ENCODE measurements at places on chromosomes 2 and 18.

DNA sequence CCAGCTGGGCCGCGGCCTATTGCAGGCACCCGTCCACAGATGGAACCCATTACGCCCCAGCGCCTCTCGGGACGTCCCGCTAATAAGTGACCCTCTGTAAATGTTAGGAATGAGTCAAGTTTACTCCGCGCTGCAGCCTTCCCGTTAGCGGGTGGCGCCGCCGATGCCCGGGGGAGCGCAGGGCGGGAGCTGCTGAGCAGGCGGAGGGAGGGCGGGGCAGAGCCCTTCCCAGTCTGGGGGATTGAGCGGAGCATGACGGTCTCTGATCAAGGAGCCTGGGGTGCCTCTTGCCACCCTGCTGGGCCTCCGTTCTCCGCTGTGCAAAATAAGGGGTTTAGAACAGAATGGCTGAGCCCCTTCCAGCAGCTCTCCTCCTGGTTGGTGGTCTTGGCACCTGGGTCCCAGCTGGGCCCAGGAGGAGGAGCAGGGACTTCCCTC lies 10.5 kb downstream of the CROCC2 start:
- DNase-seq = peak; percentile 88

DNA sequence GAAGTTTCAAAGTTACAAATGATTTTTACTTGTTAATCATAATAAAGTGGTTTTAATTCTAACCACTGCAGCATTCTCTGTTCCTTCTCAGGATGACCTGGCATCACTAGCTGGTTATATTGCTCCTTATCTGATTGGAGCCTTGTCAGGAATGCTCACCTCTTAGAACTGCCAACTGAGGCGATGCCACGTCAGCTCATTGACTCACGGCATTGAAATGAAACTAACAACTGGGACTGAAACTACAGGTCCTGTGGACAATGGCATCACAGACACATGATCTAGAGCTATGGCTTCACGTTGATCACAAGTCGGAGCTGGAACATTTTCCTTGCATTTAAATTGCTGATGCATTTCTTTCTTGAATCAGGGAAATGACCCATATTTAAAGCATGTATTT lies 54.9 kb upstream of the MAP2 start:
- no peak for DNase-seq

DNA sequence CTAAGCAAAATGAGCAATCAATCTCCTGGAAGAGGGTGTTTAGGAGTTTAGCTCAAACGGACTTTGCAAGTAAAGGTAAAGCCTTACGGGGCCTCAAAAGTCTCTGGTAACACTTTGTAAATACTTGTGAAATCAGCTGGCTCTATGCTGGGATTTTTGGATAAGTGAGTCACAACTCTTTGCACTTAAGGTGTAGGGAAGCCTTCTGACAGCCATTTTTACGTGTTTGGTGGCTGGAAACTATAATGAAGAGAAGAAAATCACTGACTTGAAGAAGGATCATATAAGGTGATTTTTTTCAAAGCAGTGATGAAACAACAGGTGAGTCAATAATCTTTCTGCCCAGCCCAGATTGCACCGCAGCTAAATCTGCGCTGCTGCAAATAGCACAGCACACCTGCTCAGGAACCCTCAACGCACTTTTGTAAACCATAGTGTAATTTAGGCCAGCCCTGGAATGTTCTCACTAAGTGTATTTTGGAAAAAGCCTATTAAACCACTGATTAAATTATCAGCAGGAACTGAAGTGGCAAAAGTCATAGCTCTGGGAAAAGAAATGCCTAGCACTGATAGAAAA lies 218.8 kb downstream of the AGPS start:
- DNase-seq = no peak

GRCh38 chr2:204608237-204608939 lies 63.1 kb downstream of the PARD3B start:
- DNase-seq = no peak

- no peak for DNase-seq
These were observed 92.9 kb downstream of the COL5A2 start for GRCh38 chr2:189086710-189087109.

DNA sequence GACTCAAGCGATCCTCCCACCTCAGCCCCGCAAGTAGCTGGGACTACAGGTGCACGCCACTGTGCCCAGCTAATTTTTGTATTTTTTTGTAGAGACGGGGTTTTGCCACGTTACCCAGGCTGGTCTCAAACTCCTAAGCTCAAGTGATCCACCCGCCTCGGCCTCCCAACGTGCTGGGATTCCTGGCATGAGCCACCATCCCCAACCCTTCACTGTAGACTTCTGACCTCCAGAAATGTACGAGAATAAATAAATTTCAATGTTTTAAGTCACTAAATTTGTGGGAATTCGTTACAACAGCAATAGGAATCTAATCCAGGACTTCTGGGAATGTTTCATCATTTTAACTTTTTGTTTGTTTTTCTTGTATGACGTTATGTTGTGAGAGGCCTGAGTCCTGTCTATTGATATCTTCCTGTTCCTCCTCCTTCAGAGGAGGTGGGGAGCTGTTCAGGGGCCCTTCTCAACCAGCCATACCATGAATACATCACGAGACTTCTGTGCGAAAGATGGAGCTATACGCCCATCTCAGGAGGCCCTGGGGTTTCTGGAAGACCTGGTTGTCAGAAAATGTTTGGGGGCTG lies 40.0 kb downstream of the TEX44 start:
- no peak for DNase-seq

GRCh38 chr2:222813177-222813843 lies 47.5 kb upstream of the ACSL3 start:
- DNase-seq = no peak

GRCh38 chr2:219273937-219274336 lies 5.2 kb upstream of the DNAJB2 start:
- DNase-seq = no peak

DNA sequence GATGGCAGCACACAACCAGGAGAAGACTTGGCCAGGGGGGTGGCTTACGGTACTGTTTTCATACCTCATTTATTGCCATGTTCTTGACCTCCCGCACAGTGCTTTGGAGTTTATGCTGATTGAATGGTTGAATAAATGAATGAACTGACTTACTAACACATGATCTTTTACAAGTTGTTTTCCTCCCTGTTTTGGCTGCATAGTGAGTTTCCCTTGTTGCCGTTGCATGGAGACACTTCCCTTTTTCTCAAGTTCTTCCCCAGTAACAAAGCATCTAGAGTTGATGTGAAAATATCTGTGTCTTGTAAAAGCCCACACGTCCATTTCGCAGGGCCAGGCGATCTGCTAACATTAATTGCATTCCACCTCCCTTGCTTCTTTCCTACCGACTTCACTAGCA lies 35.7 kb upstream of the RAB1A start:
- DNase-seq = no peak

GRCh38 chr2:54206596-54206995 lies 49.4 kb downstream of the TSPYL6 start:
- DNase-seq = no peak
